AG10803 (cell line): ENCODE measurements at places on chromosomes 5 and 9.
A peak's percentile ranks its signal among the peaks of the same experiment; 100 is the strongest.

DNA sequence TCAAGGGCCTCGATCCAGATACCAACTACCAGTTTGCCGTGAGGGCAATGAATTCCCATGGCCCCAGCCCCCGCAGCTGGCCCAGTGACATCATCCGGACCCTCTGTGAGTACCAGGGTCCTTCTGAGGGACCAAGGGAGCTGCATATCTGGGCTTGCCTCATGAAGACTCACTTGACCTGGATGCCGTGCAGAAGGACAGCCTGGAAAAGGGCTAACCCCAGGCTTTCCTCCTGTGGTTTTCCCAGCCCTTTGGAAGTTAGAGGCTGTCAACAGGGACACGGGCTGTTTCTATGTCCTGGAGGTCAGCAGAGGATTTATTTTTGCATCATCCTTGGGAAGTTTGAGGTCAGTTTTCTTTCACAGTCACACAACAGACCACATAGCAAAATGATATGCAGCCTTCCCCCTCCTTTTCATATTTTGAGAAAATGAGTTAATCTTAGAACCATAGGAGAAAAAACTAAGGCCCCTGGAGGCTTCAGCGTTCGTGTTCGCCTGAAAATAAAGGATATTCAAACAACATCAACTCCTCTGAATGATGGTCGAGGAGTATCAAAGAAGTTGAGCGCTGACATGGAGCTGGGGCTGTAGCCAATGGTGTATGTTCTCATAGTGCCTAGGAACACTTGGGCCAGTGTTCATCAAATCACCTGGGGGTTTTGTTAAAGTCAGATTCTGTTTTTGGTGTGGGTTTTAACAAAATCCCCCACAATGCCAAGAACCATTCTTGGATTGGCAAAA, 112.2 kb downstream of the EGFLAM start:
- no peak for DNase-seq

DNA sequence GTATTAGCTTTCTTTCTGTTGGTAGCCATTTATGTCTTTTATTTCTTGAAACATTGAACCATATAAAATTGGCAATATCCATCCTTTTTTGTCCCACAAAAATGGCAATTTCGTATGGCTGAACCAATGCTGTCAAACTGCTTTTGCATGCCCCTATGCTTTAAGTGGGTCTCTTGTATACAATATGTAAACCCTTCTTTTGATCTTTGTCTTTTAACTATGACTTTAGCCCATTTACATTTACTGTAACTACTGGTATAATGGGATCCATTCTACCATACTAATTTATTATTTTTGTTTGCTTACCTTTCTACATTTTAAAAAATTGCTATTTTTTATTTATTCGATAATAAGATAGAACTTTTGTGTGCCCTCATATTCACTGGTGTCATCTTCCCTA, 93.4 kb downstream of the TENT4A start:
- DNase-seq = no peak

GRCh38 chr5:84378420-84378819, 6.3 kb downstream of the EDIL3 start:
- DNase-seq = peak; percentile 69

- DNase-seq = peak; percentile 85
Measured at GRCh38 chr5:116507051-116507537, 67.5 kb downstream of the SEMA6A start.

DNA sequence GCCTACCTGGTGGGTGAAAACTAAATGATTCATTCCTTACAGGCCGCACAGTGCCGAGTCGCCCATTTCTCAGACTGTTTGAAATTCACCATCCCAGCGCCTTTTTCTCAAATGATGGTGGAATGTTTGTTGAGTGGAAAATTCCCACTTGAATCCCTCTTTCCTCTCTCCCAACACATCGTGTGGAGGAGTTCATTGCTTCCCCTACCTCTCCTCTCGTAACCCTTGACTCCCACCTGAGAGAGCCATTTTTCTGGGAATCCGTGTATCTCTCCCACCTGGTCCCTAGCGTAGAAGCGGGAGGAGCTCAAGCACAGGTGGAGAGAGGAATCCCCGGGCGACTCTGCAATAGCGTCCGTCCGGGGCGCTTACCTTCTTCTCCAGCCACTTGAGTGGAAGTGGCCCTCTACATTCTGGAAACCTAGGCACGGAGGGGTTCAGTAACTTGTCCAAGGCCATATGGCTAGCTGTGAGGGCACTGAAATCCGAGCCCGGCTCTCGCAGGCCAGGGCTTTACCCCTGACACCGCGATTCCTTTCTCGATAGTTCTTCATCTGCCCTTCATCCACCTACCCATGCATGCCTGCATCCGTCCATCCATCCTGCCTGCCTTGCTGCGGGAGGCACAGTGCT, 683 bp downstream of the OSMR start:
- DNase-seq = peak; percentile 34

DNA sequence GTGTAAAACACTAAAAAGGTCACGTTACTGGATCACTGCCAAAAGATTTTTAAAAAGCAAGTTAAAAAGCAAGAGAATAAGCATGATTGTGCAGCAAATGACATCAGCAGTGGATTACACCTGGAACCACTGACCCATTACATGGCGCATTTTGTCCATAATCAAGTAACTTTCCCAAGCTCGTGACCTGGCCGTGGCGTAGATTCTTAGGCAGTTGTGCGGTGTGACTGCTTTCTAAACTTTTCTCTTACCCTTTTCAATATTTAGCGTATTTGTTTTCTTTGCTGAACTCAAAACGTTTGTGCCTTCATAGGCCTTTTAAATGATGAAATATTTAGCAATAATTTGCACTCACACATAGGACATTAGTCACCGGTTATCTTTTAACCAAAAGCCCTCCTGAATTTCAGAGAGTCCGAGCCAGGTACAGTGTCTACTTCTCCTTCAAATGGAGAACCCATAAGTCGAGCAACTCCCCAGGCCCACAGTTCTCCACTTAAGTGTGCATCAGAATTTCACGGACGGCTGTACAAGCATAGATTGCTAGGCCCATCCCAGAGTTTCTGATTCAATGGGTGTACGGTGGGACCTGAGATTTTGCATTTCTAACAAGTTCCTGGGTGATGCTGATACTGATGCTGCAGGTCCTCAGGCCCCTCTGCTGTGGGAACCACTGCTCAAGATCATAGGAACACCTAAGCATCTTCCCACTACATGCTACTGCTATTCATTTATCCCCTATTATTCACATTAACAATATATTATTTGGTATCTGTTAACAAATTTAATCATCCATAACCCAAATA, 144.4 kb downstream of the GLIS3 start:
- no peak for DNase-seq

DNA sequence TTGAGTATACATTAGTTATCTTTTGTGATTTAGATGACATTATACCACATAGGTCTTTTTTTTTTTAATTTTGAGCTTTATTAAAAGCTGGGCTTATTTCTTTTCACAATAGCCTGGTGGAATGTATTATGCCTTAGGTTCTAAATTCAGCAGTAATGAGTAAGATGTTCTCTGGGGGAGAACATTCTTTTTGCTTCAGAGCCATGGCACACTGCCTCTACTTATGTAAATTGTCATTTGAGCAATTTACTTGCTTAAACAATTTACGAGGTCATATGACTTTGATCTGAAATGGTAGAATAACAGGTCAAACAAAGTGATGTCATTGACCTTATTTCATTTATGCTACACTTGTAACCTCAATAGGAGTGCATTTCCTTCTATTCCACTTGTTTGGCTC, 154.2 kb downstream of the FOCAD start:
- DNase-seq = peak; percentile 57

DNA sequence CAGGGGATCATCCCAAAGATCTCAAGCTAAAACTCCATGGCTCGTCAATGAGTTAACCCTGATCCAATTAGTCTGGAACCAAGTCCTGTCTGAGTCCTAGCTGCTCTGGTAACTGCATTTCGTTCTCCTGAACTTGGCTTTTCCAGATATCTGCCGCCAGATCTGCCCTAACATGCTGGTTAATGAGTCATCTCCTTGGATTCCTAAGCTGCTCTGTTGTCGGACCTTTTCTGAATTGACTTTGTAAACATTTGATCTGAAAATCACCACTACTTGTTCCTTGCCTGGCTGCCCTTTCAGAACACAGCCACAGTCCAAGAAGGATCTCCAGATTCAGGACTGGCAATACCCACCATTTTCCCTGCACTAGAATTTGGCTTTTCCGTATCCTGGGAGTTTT, 473.0 kb downstream of the ZSWIM6 start:
- peak; percentile 59 for DNase-seq

GRCh38 chr9:121360601-121361374, 9.3 kb downstream of the STOM start:
- DNase-seq = peak; percentile 85

DNA sequence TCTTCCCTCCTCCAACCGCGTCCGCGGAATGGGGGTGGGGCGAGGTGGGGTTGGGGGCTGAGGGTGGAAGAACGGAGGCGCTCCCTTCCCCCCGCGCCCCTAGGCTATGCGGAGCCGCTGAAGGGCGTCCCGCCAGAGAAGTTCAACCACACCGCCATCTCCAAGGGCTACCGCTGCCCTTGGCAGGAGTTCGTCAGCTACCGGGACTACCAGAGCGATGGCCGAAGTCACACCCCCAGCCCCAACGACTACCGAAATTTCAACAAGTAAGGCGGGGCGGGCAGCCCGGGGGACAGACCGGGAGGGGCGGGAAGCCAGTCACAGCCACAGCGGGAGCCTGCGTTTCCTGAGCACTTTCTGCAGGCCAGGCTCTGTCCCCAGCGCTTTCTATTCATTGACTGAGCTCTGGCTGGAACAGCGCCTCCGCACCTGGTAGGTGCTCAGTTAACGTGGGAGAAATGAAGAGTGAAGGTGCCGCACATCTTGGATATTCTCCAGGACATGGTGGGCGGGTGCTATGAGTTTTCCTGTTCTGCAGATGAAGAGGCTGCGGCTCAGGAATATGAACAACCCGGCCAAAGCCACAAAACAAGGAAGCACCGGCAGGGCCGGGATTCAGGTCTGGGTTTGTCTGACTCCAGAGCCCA, 11.3 kb downstream of the MYOZ3 start:
- DNase-seq = no peak

- DNase-seq = no peak
Measured at GRCh38 chr9:98871558-98872065, 64.1 kb downstream of the GALNT12 start.

DNA sequence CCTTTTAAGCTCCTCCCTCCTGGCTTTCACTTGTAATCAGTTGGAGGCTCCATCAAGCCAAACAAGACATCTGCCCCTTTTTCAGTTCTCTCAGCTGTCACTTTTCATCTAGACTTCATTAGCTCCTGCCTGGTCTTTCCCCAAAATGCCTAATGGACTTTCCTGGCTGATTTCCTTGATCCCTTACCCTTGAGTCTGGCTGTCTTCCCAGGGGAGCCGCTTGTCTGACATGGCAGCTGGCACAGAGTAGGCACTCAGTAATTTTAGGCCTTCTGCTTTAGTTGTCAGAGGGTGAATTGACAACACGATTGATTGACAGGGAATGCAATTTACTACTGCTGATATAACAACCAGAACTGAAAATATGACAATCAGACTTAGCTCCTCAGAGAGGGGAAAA, 2.1 kb downstream of the C9orf153 start:
- DNase-seq = no peak

- no peak for DNase-seq
Measured at GRCh38 chr5:19555876-19556275, 432.1 kb downstream of the CDH18 start.

- no peak for DNase-seq
Measured at GRCh38 chr9:91790917-91791316, 159.1 kb downstream of the ROR2 start.

- DNase-seq = no peak
Measured at GRCh38 chr9:125752070-125752628, 5.0 kb downstream of the PBX3 start.

GRCh38 chr9:113558632-113559502, 95.3 kb downstream of the RGS3 start:
- peak; percentile 69 for DNase-seq

- DNase-seq = peak; percentile 39
Measured at GRCh38 chr9:76620581-76620980, 143.7 kb upstream of the PCA3 start.

GRCh38 chr9:75333624-75334023, 245.3 kb downstream of the OSTF1 start:
- no peak for DNase-seq

- no peak for DNase-seq
Measured at GRCh38 chr5:125138266-125138665, 391.8 kb upstream of the ZNF608 start.

DNA sequence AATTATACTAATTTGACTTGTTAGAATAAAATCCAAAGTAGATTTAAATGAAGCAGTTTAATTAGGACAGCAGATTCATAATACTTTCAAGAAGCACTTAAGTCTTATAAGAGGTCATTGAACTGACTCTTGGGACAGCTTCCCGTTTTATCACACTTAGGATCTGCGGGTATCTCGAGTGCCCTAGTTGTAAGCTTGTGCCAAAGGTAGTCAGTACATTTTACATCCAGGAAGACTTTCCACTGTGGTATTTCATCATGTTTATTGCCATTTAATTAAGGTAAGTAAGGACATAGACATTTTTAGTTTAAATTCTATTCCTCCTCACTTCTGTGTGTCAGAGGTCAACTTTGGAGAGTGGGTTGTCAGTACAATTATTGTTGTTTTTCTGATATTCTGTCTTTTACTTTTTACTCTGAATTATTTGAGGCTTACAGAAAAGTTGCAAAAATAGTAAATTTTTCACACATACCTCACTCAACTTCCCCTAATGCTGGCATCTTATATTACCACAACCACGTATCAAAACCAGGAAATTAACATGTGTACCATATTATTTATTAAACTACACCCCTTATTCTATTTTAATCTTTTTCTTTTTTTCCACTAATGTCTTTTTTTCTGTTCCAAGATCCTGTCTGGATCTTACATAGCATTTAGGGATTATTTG, 7.5 kb upstream of the ZNF367 start:
- no peak for DNase-seq

DNA sequence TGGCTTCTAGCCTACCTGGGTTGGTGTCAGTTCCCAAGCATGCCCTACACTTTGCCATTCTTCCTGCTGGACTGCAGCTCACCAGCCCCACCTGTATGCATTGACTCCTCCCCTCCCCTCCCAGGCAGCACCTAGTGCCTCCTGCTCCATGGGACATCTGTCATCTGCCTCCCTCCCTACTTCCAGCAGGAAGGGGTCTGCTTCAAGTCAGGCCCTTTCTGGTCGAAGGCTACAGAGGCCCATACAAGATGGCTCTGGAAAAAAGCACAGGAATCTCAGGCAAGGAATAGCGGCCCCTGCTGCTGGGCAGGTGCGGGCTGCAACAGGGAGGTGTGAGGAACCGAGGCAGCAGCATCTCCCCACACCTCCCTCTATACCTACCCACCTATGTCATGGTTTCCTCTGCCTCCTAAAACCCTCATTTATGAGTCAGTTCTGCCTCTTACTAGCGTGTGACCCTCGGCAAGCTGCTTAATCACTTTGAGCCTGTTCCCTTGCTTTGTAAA, 19.7 kb downstream of the WWC1 start:
- no peak for DNase-seq
